HuH-7.5 (cell line): ENCODE measurements at places on chromosomes 3 and 15.

DNA sequence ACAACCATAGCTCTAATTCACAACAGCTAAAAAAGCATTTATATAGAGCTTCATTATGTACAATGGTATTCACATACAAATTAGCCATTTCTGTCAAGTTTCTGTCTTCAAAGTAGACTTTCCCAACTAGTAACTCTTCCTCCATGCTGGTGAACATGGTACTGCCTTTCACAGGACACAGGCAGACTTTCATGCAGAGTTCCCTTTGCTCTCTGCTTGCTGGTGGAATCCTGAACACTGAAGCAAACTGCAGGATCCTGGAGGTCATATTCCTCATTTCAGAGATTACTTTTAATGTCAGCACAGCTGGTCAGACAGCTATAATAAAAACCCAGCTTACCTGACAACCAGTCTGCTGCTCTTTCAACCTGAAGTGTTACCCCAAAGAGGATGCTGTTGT, 53.6 kb downstream of the TASOR start:
- DNase-seq: no peak

GRCh38 chr3:112889357-112889756, 42.7 kb upstream of the CD200R1L start:
- DNase-seq: no peak

DNA sequence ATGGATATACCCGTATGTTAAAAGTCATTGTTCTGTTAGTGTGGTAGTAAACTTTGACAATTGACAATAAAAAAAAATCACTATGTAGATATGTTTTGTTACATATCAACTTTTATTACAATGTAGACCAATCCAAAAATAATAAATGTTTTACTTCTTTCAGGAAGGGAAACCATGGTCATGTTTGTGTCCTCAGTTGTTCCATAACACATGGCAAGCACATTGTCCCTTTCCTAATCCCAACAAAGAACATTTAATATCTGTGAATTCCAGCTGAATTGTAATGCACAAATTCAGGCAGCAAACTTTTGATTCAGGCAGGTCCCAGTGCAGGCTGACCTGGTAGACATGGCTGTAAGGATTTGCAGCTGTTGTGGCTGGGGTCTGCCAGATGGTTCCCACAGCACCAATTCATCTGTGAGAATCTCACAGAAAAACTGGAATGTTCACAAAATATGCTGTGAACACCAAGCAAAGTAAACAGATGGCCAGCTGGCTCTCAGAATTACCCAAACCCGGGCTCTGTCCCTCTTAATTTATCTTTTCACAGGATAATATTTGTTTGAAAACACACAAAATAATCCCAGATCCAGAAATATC, 1.9 kb upstream of the SPG21 start:
- no peak for DNase-seq

DNA sequence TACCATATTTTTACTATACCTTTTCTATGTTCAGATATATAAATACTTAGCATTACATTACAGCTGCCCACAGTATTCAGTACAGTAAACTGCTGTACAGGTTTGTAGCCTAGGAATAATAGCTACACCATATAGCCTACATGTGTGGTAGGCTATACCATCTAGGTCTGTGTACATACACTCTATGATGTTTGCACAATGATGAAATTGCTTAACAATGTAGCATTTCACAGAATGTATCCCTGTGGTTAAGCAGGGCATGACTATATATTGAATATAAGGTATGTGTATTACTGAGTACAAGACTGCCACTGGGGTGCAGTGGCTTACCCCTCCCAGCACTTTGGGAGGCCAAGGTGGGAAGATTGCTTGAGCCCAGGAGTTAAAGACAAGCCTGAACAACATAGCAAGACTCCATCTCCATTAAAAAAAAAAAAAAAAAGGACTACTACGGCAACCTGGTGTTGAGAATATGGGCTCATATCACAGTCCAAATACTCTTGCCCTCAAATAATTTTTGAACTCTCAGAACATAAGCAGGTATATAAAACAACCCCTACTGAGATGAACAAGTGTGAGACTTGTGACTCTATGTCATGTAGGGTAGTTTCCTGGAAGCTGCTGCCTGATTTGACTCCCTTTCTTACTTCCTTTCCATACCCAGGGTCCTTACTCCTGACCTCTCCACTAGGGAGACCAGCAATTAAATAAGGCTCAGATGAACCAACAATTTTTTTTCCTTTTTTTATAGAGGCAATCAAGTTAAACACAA, 4.8 kb downstream of the PPP1R14D start:
- DNase-seq: no peak

- DNase-seq: peak; percentile 74
Measured at GRCh38 chr15:39581793-39582285, 960 bp downstream of the THBS1 start.

DNA sequence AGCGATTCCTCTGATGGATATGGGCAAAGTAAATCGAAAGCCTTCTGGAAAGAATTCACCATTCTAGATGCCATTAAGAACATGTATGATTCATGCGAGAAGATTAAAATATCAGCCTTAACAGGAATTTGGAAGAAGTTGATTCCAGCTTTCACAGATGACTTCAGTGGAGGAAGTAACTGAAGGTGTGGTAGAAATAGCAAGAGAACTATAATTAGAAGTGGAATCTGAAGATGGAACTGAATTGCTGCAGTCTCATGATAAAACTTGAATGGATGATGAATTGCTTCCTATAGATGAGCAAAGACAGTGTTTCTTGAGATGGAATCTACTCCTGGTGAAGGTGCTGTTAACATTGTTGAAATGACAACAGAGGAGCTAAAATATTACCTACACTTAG, 30.1 kb upstream of the TBC1D23 start:
- no peak for DNase-seq

DNA sequence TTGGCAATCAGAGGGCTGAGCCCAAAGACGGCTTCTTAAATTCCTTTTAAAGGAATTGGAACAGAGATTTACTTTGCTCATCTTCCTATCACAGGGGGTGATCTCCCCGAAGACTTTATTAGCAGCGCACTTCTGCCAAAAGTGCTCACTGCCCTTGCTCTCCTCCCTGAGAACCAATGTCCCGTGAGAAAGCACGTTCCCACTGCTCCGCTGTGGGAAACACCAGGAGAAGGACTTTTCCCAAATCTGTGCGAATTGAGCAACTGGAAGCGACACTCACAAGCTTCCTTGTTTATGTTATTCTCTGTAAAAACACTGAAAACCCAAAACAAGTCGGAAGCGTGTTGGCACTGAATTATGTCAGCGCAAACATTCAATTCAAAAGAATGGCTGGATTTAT, 670.8 kb upstream of the NR2F2 start:
- no peak for DNase-seq

DNA sequence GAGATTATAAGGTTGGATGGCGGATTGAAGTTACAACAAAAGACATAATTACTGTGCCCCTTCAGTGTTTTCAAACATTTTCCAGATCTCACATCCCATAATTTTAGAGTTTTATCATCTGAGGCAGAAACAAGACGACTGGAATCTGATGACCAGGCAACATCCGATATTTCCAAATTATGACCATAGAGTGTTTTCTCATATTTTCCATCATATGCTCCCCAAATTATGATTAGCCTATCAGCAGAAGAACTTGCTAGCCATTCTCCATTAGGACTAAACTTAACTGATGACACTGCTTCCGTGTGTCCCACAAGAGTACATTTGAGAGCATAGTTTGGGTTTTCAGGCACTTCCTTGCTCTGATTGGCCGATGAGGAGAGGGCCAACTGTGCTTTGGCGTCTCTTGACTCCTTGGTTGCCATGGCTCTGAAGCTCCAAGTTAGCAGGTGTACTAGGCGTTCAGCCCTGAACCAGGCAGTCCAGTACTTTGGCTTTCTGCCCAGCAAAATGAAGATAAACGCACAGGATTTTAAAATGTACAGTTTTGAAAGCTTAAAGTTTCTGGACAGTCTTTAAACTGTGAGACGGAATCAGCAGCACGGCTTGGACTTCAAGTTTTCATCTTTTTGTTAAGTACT, 638 bp downstream of the WDR5B start:
- peak; percentile 28 for DNase-seq
